ENCODE measurements at places on chromosomes 5 and 9. TPM values are rescaled to one million over a fixed set of nuclear protein-coding genes. Genes with fewer than 3 reads are reported as not detected.

DNA sequence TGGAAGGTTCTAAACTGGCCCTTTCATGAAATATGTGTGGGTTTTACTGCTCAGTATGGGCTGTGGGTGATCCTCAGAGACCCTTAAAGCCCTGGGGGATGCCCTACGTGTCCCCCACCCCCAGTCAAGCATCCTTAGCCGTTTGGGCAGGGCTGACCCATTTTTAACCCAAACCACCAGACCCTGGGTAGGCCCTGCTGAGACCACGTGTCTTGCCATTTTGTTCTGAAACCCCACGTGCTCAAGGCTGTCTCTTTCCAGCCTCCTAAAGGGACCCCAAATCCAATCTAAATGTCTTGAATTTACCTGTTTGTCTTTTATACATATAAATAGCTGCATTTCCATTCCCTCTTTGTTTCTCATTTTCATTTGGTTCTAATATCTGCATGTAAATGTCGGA is 94.9 kb downstream of the PAX5 start:
- no peaks in the 10 kb centered on the region for H3K4me1 ChIP-seq
- H3K27me3 ChIP-seq, result peaks cover 17% of the 10 kb centered on the region
- H3K27ac ChIP-seq, result no peak overlapping the region
- DNase-seq, result no peak

GRCh38 chr5:124641154-124641792 is 105.2 kb downstream of the ZNF608 start:
- no peak for DNase-seq
- no peak overlapping the region for H3K4me3 ChIP-seq
- no peaks in the 10 kb centered on the region for H3K36me3 ChIP-seq
- H3K27ac ChIP-seq, result no peak overlapping the region

GRCh38 chr5:4191703-4192102 is 596.1 kb downstream of the IRX1 start:
- H3K27me3 ChIP-seq, result no peaks in the 10 kb centered on the region
- DNase-seq, result peak; percentile 37
- no peaks in the 10 kb centered on the region for H3K4me1 ChIP-seq
- no peak overlapping the region for H3K4me3 ChIP-seq
- no peak overlapping the region for H3K27ac ChIP-seq
- H3K36me3 ChIP-seq, result no peaks in the 10 kb centered on the region

GRCh38 chr9:3924145-3924544 is 375.7 kb downstream of the GLIS3 start:
- H3K27ac ChIP-seq, result no peak overlapping the region
- H3K4me3 ChIP-seq, result no peak overlapping the region
- no peaks in the 10 kb centered on the region for H3K4me1 ChIP-seq
- no peak for DNase-seq
- H3K36me3 ChIP-seq, result no peaks in the 10 kb centered on the region
- no peaks in the 10 kb centered on the region for H3K27me3 ChIP-seq

DNA sequence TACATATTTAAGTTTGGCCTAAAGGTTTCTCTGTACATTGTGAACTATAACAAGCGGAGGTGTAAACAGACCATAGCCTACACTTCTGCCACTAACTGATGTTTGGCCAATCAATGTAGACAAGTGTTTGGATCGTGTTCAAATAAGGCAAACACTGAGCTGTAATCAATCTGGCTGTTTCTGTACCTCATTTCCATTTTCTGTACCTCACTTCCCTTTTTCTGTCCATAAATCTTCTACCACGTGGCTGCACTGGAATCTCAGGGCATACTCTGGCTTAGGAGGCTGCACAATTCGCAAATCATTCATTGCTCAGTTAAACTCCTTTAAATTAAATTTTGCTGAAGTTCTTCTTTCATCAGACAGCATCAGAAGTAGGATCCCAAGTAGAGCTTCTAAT is 140.9 kb downstream of the SLC25A46 start:
- H3K36me3 ChIP-seq, result no peaks in the 10 kb centered on the region
- H3K4me3 ChIP-seq, result no peak overlapping the region
- no peak for DNase-seq
- H3K27me3 ChIP-seq, result no peaks in the 10 kb centered on the region
- no peaks in the 10 kb centered on the region for H3K4me1 ChIP-seq

- no peaks in the 10 kb centered on the region for H3K36me3 ChIP-seq
- H3K4me1 ChIP-seq, result peaks cover 4% of the 10 kb centered on the region
- H3K4me3 ChIP-seq, result no peak overlapping the region
- peaks cover 15% of the 10 kb centered on the region for H3K27me3 ChIP-seq
- H3K27ac ChIP-seq, result no peak overlapping the region
These were observed 87.1 kb downstream of the SPRY4 start for GRCh38 chr5:142237707-142238106.

DNA sequence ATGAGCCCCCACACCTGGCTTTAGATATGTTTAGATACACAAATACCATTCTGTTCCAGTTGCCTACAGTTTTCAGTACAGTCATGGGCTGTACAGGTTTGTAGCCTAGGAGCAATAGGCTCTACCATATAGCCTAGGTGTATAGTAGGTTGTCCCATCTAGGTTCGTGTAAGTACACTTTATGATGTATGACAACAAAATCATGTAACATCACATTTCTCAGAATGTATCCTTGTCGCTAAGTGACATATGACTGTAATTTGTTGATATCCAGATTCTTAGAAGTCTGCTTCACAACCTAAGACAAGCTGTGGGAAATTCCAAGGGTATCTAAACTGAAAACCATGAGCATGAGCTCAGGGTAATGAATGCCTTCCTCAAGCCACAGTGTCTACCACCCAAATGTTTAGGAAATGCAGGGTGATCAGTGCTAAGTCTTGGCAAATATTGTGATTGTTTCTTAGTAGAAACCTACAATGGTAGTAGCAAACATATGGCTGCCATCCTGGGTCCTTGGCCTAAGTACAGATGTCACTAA is 8.4 kb downstream of the ECM2 start:
- H3K36me3 ChIP-seq, result peaks cover 3% of the 10 kb centered on the region
- no peaks in the 10 kb centered on the region for H3K4me1 ChIP-seq
- no peak overlapping the region for H3K4me3 ChIP-seq
- no peak for DNase-seq
- no peaks in the 10 kb centered on the region for H3K27me3 ChIP-seq

DNA sequence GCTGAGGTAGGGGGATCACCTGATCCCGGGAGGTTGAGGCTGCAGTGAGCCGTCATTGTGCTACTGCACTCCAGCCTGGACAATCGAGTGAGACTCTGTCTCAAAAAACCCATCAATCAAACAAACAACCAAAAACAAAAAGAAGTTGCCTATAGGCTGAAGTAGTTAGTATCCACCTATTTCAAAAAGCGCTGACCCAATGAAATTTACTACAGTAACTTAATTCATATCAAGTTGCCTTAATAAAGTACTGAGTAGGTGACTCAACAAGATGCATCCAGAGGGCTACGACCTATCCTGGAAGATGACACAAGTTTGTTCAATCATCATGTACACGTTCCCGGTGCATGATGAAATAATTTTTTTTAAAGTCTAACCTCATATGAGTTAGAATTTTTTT is 648.6 kb upstream of the DMAC1 start:
- H3K36me3 ChIP-seq, result no peaks in the 10 kb centered on the region
- no peaks in the 10 kb centered on the region for H3K4me1 ChIP-seq
- H3K4me3 ChIP-seq, result no peak overlapping the region

DNA sequence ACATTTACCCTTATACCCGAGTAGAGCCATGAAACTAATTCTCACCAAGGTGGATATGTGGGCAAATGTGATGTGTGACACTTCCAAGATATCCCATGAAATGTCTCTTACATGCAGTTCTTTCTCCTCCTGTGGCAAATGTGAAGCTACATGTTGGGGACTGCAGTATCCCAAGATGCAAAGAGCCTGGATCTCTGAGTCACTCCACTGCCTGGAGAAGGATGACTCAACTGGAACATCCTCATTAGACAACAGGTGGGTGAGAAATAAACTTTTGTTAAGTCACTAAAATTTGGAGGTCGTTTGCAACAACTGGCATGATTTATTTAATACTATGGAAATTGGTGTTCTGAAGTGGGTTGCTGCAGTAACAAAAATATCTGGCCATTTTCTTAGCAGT is 36.5 kb upstream of the TENT4A start:
- H3K27me3 ChIP-seq, result no peaks in the 10 kb centered on the region
- no peak overlapping the region for H3K27ac ChIP-seq
- DNase-seq, result no peak
- H3K4me1 ChIP-seq, result no peaks in the 10 kb centered on the region

DNA sequence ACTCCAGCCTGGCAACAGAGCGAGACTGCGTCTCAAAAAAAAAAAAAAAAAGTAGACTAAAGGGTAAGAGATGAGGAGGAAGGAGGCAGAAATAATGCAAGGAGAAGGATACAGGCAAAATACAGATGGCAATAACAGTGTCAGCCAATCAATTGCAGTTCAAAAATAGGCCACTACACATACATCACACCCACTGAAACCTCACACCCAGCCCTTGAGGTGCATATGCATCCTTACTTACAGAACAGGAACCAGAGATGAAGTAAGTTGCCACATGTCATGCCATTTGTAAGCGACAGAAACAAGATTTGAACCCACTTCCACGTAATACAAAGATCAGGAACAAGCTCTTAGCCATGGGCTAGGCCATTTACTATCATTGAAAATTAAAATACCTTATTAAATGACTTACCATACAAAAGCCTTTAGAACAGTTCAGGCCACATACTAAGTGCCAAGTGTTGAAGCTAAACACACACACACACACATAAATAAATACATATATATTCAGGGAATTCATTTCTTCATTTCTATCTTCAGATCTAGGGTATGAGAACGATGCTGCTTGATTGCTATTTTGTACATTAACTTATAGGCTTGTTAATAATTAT is 98.4 kb downstream of the FNBP1 start:
- peak overlapping the region; percentile 68 for H3K4me3 ChIP-seq
- peaks cover 38% of the 10 kb centered on the region for H3K4me1 ChIP-seq
- H3K27ac ChIP-seq, result peak overlapping the region; percentile 90
- H3K36me3 ChIP-seq, result peaks cover 55% of the 10 kb centered on the region

- H3K27ac ChIP-seq, result no peak overlapping the region
- peaks cover 46% of the 10 kb centered on the region for H3K36me3 ChIP-seq
- H3K4me3 ChIP-seq, result no peak overlapping the region
- no peaks in the 10 kb centered on the region for H3K27me3 ChIP-seq
- peaks cover 14% of the 10 kb centered on the region for H3K4me1 ChIP-seq
- no peak for DNase-seq
These were observed 74.2 kb upstream of the SUSD1 start for GRCh38 chr9:112249277-112249676.

DNA sequence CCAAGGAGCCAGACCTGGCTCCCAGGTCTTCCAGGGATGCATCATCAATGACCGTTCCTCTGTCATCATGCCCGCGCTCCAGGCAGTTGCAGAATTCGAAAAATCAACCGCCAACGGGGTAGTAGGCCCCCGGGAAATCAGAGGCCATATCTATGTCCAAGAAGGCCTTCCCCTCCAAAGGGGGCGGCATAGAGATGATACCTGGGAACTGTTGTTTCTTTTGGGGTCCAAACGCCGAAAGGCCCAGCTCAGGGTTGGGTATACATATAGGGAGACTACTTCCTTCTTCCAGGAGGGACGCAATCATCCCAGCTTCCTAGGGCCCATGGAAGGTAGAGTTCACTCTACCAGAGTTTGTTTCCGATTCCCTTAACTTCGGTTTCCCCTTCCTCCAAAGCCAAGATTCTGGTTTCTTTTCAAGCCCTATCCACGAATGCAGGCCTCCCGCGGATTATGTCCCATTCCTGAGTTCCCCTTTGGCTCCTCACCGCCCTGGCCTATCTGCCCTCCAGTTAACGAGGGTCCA is 754 bp downstream of the DCAF12 start:
- peak overlapping the region; percentile 99 for H3K4me3 ChIP-seq
- peaks cover 37% of the 10 kb centered on the region for H3K4me1 ChIP-seq
- H3K36me3 ChIP-seq, result peaks cover 36% of the 10 kb centered on the region
- no peak for DNase-seq
- no peaks in the 10 kb centered on the region for H3K27me3 ChIP-seq
- H3K27ac ChIP-seq, result peak overlapping the region; percentile 95

DNA sequence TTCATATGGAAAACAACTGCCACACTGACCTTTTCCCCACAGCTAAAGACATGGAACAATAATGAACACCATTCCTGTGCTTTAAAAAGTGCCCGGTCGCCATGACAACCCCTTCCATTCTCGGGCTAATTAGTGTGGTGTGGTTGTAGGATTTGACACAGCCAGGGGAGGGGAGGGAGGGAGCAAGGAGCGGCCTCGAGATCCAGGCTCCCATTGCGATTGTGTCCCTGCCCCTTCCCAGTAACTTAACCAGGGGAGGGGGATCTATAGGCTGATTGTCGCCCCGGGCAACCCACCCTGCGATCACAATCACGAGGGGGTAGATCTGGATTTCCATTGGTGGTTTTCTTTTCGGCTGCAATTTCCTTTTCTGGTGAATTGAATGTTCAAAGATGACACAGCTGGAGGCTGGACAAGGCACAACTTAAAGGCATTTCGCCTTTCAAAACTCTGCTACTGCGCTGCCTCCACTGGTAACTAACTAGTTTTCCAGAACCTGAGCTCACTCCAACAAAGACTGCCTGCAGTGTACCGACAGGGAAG is 96.7 kb upstream of the RETREG1 start:
- DNase-seq, result no peak
- no peaks in the 10 kb centered on the region for H3K36me3 ChIP-seq
- peaks cover 15% of the 10 kb centered on the region for H3K27me3 ChIP-seq
- no peak overlapping the region for H3K27ac ChIP-seq
- no peaks in the 10 kb centered on the region for H3K4me1 ChIP-seq

DNA sequence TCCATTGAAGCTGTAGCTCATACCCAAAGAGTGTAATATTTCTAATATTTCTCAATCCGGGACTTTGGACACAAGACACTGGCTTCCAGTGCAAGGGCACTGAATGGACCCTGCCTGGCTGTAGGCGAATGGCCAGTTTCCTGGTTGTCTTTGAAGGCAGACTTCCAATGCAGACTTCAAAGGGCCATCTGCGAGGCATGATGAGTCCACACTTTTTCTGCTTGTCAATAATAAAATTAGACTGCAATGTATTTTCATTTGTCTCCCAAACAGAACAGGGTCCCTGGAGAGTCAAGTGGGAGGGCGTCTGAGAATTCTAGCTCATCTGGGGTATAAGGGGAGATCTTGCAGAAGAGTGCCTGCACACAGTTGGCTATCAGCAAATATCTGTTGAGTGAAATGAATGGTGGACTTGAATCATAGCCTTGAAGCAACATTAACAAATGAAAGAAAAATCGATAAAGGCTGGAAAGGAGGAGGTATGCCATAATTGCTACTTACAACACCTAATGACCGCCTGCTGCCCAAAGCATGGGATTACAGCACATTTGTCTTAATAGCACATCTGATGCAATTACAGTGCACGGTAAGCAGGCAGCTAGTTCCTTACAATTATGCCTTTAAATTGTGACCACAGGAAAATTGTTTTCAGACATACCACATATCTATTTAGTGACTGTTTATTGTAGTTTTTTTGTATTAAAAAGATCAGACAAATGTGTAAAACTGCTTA is 137.5 kb downstream of the ARHGEF28 start:
- no peaks in the 10 kb centered on the region for H3K27me3 ChIP-seq
- DNase-seq, result no peak
- H3K36me3 ChIP-seq, result no peaks in the 10 kb centered on the region
- no peaks in the 10 kb centered on the region for H3K4me1 ChIP-seq
- no peak overlapping the region for H3K27ac ChIP-seq
- no peak overlapping the region for H3K4me3 ChIP-seq

The ARL14EPL gene
- not detected for total RNA-seq

The UGT3A1 gene
- not detected for total RNA-seq

The SLC1A1 gene
- total RNA-seq, result not detected

The MOB3B gene
- 3.6 TPM for total RNA-seq

The ARL15 gene
- 12.2 TPM for total RNA-seq

The URM1 gene
- 60.7 TPM for total RNA-seq

Measured in activated naive CD8-positive, alpha-beta T cell treated with anti-CD3 and anti-CD28 coated beads, Interleukin-2, amount 10 ng/mL, durations not matched to agents 7 days and 5 days (primary cell).